Breast epithelium (tissue), 4 donors: ENCODE measurements at places on chromosomes 13 and 19.

DNA sequence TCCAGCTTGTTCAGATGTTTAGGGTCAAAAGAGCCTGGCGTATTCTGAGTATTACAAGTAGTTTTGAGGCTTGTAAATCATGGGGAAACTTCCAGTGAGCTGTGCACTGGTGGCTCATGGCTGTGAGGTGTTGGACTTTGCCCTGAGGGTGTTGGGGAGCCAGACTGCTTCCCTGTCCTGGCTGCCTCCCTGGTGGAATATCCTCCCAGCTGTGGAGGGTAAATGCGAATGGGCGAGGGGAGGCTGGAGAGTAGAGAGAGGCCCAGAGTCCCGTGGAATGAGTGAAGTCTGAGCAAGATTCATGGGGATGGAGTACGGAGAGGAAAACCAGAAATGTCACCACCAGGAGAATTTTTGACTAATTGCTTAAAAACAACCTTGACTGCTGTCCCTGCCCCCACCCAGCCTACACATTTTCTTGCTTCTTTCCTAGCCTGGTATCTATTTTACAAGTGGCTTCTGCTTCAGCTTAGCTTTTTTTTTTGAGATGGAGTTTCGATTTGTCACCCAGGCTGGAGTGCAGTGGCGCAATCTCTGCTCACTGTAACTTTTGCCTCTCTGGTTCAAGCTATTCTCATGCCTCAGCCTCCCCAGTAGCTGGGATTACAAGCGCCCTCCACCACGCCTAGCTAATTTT lies 3.7 kb downstream of the SNRPA start:
- no peak for DNase-seq

DNA sequence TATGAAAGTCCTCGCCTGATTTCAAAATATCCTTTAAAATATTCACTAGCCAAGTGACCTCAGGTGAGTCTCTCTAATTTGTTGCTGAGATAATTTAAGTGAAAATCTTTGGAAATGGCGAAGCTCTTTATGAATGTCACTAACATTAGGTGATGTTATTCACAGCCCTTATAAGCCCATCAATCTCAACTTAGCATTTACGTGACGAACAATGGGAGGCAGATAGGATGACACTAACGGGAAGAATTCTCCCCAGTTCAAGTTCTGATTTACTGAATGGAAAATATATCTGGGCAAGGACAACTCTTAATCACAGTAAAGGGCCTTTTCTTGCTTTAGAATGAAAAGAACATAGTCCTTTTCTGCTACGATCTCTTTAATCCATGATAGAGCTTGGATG lies 378.7 kb downstream of the LIG4 start:
- DNase-seq: no peak

DNA sequence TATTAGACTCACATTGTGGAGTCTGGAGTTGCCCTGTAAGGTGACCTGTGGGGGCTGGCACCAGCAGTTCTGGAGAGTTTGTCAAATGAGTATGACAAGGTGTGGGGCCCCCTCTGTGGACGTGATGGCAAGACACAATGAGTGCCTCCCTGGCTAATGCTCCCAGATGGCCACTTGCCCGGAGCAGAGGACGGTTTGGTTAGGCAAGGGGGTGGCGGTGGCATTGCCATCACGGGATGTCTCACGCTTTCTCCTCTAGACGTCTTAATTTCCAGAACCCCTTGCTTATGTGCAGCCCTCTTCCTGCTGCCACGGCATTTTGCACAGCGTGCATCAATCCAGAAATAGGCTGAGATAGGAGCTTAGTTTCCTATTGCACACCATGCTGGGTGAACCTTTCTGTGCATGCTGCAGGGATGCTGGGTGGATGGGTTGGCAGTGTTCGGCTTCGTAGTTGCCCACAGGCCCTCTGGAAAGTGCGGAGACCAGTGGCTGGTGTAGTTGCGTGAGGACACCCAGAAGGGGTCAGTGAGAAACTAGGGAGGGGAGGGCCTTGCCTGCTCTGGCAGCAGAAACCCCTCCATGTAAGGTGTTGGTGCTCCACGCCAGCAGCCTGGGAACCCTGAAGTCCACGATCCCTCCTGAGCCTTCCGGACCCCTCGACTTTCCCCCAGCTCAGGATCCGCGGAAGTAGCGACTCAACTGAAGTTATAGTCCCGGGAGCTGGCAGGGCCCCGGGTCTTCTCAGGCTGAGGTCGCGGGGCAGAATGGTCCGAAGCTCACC lies 18.1 kb upstream of the LRP3 start:
- peak; percentile 22 for DNase-seq

DNA sequence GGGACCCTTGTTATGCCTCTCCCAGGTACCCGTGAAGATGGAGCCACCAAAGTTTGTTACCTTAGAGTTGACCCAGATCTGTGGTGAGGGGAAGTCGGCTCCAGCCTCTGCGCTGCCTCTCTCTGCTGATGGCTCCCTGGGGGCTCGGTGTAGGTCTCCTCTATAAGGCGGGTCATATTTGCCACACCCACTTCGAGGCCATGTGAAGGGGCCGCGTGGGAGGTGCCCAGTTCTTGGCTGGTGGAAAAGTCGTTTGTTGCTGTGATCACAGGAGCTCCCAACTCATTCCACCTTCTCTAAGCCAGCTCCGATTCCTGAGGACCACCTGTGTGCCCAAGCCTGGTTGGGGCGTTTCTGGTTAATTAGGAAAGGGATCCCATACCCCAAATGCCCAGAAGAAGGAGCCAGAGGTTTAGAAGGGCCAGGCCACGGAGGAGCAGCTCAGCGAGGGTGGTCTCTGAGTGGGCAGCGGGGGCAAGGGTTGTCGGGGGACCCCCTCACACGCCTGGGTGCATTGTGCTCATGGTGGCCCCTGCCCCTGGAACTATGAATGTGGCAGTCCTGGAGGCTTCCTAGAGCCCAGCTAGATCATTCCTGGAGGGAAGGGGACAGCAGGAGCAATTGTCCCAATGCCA lies 296.5 kb downstream of the ZNF536 start:
- no peak for DNase-seq

DNA sequence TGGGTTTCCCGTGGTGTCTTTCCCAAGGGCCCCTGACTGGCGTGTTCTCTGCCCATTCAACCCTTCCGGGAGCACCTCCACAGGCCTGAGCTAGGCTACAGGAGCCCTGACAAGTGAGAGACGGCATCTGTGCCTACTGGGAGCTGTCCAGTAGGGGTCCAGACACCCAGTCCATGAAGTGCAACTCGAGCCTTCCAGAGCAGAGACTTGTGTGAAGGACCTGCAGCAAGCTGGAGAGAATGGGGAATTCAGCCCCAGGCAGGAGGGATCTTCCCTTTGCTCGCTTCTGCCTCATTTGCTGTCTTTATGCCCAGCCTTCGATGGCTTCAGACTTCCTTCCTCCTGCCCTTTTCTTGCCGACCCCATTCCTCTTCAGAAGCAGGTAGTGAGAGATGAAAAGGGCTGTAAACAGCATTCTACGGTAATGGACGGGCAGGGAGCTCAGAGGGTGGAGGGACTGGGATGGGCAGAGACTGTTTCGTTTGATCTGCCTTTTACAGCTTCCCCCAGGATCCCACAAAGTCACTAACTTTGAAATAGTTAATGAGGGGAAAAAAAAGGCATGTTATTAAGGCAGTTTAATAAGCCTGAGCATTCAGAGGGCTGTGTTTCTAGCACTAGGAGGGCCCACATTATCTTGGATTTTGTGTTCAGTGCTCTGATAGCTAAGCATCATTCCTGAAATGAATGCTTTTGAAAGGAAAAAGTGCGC lies 327.6 kb downstream of the FGF9 start:
- no peak for DNase-seq

DNA sequence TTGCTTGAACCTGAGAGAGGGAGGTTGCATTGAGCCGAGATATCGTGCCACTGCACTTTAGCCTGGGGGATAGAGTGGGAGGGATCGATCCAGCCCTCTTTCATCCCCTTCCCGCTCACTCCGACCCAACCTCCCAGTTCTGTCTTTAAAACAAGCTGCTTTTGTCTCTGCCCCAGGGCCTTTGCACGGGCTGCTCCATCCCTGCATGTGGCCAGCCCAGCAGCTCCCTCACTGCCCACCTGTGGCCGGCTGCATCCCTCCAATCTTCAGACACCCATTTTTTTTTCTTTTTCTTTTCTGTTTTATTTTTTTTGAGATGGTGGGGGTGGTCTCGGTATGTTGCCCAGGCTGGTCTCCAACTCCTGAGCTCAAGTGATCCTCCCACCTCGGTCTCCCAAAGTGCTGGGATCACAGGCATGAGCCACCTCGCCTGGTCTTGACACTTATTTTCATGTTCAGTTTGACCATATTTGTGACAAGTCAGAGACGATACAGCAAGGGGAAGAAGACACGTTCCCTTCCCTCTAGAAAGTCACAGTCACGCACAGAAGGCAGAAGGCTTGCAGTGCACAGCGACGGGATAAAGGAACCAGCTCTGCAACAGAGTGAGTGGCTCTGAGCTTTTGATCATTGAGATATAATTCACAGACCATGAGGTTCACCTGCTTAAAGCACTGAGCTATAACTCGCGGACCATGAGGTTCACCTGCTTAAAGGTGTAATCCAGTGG lies 31.8 kb downstream of the EFNA2 start:
- no peak for DNase-seq

DNA sequence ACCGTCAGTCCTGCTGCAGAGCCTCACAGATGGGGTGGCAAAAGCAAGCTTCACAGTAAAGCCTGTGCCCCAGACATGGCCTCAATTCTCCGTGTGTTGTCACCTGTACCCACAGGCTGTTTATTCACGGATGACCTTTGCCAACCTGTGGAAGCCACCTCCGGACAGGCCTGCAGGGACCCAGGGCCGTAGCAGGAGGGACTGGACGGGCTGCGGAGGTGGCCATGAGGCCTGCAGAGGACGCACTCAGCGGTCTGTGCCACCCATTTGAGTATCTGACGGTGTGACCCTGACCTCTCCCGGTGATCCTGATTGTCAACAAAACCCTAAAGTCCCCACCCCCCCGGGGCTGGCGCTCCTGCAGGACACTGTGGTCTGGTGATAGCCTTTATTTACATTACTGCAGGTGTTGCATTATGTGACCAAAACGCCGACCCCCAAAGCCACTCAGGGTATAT lies 7.8 kb upstream of the KLF16 start:
- no peak for DNase-seq
